ENCODE measurements at places on chromosomes 13 and 19.

- DNase-seq, result no peak
Observed at GRCh38 chr13:86954341-86954740, 716.8 kb upstream of the SLITRK5 start.

DNA sequence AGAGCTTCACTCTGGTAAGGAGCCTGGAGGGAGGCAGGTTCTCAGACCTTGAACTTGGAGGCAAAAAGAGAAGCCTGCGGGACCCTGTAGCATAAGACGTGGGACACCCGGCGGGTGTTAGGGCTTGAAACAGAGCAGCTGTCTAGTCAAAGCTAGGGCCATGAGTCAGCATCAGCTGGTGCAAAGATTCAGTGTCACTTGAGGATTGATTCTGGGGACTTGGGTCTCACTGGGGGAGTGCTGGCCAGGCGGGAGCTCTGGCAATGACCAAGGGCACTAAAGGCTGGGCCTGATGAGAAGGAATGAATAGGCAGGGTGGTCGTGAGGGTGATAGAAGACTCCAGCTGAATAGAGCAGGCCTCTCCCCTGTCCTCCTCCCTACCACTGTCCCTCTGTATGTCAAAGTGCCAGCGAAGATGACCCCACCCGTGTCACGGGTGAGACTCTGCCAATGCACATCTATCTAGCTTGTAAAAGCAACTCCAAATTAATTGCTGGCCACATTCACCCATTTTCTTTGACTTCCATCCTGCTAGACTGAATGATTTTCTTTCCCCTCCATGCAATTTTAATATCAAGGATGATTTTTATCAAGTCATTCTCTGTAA, 97.1 kb downstream of the MBNL2 start:
- peak; percentile 71 for DNase-seq

DNA sequence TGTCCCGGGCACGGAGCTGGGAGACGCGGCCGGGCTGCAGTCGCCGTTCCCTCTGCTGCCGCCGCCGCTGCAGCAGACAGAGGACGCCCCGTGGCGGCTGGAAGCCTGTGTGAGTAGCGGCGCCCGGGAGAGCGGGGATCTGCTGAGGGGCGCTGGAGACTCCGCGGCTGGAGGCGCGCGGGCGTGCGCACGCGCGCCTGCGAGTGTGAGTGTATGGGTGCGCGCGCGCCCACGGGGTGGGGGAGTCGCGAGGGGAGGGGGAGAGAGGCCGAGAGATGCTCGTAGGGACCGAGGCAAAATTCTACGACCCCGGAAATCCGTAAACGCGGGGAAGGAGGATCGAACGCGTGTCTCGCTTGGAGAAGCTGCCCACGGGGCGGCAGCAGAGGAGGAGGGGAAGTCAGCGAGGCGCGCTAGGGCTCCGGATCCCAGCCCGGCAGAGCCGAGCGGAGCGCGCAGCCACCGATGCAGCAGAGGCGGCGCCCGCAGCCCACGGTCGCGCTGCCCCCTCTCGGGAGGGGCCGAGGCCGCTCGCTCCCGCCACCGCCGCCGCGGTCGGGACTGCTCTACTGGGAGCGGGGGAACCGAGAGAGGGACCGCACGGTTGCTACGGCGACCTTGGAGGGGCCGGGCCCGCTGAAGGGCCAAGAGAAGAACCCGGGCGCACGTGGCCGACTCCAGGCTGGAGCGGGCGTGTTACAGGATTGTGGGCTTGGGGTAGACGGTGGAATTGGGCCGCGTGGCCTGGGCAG, at the start of gene ENOX1:
TSS of gene ENOX1 (minus strand) at position 207 of the 752 bp plus-strand sequence.
- no peak for DNase-seq

DNA sequence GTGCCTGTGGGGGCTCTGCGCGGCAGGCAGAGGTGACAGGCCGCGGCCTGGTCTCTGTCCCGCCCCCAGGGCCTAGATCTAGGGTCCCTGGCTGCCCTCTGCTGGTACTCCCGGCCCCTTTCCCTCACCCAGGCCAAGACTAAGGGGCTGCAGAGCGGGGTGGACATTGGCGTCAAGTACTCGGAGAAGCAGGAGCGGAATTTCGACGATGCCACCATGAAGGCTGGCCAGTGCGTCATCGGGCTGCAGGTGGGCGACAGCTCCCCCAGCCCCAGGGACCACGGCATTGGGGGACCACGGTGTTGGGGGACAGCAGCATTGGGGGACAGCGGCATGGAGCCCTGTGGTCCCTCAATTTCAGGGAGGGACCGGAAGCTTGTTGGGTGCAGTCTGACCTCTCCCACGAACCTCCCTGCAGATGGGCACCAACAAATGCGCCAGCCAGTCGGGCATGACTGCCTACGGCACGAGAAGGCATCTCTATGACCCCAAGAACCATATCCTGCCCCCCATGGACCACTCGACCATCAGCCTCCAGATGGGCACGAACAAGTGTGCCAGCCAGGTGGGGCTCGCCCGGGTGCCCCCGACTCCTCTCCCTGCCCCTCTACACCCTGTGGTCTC, 3.8 kb upstream of the ABCA7 start:
- DNase-seq, result no peak

DNA sequence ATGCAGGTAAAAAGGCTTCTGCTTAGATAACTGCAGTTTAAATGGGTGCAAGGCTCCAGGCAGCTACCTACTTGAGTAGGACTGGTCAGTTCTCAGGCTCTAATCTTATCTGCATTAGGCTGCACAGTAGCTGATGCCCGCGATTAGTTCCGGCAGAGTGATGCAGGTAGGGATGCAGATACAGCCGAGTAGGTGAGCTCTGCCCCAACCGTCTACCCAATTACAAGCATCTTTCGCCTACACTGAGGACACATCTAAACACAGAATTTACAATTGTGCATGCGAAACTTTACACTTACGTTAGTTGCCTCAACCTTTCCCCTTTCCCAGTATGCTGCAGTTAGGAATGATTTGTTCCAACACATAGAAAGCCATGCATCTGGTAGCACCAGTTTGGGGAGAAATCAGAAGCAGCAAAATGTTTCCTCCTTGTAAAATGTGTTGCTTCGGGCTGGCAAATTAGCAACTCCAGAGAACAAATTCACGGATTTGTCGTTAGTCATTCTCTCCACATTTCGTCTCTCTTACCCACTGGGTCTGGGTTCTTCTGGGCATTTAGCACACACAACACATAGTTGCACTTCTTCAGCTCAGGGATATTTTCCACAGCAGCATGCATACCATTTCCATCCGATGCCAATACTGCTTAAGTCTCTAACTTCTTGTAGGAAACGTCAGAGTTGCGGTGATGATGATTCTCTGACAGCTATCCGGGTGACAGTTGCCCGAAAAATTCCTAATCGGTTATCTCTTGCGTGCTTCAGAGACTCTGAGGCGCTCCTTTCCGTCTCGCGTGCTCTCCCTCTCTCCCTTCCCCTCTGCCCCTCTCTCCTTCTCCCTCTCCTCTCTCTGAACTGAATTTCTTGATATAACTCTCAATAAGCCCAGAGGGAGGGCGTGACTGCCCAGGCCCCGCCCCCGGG, at the start of gene PCDH9:
TSS of gene PCDH9 (minus strand) at position 856 of the 923 bp plus-strand sequence. CDS start 1,896 bp downstream, outside the sequence.
- DNase-seq, result no peak

- no peak for DNase-seq
Observed at GRCh38 chr13:30366088-30366487, 56.2 kb upstream of the UBE2L5 start.

DNA sequence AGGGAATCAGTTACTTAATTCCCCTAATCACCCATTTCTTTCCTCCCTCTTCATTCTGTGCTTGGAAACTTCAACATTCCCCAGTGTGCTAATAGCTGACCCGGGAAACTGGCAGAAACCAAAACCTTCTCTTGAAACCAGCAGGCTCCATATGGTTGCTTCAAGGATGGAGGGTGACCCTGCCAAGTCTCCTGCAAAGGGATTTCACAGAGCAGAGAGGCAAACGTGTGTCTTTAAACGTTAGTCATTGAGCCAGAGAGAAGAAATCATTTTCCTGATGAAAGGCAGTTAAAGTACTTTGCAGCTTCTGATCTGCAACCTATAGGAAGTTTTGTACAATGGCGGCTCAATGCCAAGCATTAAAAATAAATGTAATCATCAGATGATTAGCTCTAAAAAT, 220.9 kb downstream of the POU4F1 start:
- no peak for DNase-seq

DNA sequence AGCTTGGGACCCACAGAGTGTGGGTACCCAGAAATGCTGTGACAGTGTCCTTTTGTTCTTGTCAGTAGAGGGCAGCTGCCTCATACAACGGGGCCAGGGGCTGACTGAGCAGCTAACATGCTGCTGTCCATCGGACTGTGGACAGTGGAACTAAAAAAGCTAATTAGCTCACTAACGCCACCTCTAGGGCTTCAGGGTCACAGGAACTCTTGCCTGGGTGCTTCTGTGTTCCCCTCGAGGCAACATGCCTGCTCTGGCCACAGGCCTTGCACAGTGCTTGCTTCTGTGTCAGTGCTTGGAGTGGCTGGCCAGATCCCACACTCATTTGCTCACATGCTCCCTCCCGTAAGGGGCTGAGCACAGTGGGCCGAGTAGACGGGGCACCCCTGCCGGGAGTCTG, 377.0 kb downstream of the OLFM4 start:
- no peak for DNase-seq
